Substantia nigra (tissue), 51 donors: ENCODE measurements at places on chromosomes 11 and 22.

- DNase-seq, result no peak
These were observed 147.0 kb upstream of the B3GAT1 start for GRCh38 chr11:134558916-134559601.

- DNase-seq, result peak; percentile 60
These were observed 3.9 kb upstream of the BCL9L start for GRCh38 chr11:118929501-118930093.

GRCh38 chr11:103700622-103701021, 335.8 kb upstream of the DDI1 start:
- no peak for DNase-seq

GRCh38 chr22:44455151-44455962, 42.7 kb downstream of the RTL6 start:
- DNase-seq, result no peak
